ENCODE measurements at places on chromosomes 3 and 15.

DNA sequence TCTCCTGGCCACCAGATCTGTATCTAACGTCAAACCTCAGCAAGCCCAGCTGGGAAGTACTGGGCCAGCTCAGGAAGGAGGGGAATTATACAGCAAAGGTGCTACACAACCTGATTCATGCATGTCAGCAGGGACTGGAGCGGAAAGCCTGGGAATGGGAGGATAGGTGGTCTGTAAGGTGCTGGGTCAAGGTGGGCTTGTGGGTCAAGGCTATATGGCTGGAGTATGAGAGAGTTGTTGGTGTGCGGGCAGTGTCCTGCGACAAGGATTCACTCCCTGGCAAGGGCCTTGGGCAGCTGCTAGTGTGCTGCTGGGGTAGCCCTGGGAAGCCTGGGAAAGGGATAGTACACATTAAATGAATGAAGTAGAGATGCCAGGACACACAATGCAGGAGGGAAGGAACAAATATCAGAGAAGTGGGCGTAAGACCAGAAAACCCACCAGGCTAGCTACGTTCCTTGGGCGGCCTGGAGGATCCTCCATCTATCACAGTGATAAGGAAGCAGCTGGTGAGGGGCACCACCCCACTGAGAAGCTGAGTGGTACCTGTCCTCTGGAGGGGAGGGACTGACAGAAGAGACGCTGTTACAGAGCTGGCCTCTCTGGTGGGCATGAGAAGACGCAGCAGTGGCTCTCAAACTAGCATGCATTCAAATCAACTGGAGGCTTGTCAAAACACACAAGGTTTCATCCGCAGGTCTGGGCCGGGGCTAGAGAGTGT, 8.5 kb upstream of the SYNM start:
- DNase-seq: no peak

GRCh38 chr3:61058836-61059235, 192.4 kb downstream of the FHIT start:
- no peak for DNase-seq

DNA sequence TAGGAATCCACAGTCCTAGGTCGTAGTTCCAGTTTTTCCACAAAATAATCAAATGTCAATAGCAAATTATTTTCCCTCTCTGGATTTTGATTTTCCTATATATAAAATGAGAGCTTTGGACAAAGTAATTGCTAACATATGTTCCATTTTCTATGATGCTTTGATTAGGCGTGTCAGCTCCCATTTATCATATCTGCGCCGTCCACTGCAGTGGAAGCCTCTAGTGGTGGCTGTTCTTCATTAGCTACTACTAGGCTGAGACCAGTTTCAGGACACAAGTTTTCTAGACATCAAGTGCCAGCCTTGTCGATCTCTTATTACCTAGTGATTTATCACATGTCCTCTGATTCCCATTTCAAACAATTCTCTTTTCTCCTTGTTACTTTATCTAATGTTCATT, 271.5 kb downstream of the TUSC7 start:
- DNase-seq: no peak

GRCh38 chr3:63142681-63143080, 135.4 kb upstream of the SYNPR start:
- DNase-seq: no peak

- no peak for DNase-seq
These were observed 947.1 kb downstream of the FHIT start for GRCh38 chr3:60304112-60304511.

- no peak for DNase-seq
These were observed 952.2 kb downstream of the TUSC7 start for GRCh38 chr3:117661818-117662095.

DNA sequence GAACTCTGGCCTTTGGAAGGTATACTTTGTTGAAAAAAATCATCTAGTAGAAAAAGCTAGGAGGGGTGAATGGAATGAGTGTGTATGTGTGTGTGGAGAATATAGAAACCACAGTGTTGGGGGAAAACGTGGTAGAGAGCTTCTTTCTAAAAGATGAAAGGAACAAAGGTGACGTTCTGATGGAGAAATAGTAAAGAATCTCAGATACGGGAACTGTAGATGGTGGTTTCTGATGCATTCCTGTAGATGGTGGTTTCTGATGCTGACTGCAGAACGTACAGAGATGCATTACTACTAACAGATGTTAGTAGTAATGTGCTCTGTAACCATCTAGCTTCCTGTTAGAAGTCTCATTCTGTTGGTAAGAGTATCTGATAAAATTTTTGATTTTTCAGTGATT, 60.2 kb downstream of the VPS8 start:
- DNase-seq: no peak

DNA sequence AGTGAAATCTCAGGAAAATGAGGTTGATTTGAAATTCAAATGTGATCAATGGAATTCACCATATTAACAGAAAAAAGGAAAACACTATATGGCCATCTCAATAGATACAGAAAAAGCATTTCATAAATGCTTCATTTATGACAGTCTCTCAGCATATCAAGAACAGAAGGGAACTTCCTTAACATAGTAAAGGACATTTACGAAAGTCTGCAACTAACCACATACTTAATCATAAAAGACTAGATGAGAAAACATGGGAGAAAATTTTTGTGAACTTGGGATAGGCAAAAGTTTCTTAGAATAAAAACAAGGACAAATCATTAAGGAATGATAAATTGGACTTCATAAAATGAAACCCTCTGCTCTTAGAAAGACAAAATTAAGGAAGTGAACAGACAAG, 24.7 kb upstream of the TIPARP start:
- DNase-seq: no peak

DNA sequence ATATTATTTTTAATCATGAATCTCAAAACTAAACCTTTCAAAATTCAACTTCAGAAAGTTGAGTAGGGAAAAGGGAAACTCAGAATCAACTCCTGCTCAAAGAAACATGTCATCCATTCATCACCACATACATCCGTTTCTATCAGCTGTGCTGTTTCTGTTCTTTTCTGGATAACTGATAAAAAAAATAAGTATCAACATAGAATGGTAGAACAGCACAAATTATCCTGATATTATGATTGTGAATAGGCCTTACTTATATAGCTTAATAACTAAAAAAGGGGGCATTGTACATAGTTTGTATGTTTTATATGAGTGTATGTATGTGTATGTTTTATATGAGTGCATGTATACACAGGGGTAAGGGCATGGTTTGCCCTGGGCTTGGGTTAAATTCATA, 3.1 kb downstream of the TM4SF1 start:
- DNase-seq: no peak

GRCh38 chr15:35852818-35853624, 307.1 kb upstream of the DPH6 start:
- DNase-seq: no peak

GRCh38 chr3:66860771-66861170, 137.3 kb upstream of the KBTBD8 start:
- no peak for DNase-seq

DNA sequence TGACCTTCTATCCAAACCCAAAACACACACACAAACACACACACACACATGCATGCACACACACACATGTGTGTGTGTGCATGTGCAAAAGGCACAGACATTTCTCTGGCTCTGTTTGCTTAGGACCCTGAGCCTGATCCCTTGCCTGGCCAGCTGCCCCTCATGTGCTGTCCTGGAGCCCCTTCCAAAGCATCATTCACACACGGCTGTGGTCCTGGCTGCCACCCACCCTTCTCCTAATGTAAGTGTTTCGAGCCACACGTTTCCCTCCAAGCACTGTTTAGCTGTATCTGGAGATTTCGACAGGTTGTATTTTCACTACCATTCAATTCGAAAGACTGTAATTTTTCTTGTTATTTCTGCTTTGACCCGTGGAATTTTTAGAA, 45.8 kb upstream of the KLF13 start:
- no peak for DNase-seq

- no peak for DNase-seq
These were observed 27.1 kb downstream of the DNAJC13 start for GRCh38 chr3:132444383-132444782.

DNA sequence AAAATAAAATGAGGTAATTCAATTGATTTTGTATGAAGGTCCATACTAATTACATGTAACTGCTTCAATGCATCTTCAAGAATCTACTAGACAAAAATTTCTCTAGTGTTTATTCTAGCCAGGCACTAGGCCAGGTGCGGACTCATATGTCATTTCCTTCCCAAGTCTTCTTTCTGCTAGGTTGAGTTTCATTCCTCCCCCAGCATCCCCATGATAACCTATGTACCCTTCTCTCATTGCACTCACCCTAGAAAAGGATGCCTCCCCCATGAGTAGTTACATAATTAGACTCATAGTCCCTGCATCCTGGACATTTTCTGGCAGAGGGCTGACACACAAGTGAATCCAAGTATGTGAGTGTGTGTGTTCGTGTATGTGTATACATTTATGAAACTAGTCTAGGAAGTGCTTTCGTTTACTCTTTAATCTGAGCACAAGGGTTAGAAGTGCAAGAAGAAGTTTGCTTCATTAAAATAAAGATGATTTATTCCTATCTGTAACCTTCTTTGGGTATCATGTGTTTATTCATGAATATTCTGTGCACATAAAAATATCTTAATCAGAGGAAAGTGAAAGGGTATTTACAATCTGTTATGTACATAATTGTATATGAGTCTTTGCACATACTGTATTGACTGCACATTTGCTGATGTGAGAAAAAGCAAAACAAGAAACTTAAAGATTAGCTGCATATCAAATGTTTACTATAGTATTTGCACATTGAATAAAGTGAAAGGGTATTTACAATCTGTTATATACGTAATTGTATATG, 585.6 kb upstream of the ZNF717 start:
- no peak for DNase-seq

GRCh38 chr3:191260431-191261303, 61.6 kb downstream of the OSTN start:
- DNase-seq: no peak

DNA sequence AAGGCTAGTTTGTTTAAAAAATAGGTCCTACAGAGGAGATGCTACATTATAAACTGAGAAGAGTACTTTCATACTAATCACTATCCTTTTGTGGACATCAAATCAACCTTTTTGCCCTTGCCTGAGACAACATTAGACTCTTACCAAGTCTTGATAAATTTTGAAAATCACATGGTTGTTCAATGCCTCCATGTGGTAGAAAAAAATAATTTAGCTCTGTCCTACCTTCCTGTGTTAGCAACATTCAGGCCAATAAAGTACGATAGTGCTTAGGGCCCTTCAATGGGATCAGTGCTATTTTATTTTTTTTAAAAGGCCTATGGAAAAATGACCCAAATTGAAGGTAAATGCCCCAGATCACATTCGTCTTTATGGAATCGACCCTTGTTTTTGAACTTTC, 5.0 kb upstream of the UBE2E1 start:
- no peak for DNase-seq

DNA sequence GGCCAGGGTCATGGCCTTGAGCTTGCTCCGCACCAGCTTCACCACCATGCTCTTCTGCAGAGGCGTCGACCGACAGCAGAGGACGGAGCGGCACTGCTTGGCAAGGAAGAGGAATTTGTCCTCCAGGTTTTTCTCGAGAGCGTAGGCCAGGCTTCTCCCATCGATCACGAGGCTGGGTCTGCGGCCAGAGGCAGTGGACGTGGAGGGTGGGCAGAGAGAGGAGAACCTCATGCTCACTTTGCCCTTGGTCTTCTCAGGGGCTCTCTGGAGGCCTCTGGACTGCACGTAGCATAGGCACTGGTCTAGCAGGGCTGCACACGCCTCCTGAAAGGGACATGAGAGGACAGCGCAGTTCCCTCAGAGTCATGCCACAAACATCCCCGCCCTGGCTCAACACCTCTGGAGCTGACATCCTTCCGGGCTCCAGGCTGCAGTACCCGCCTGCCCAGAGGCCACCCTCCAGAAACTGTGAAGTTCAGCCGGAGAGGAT, 168.3 kb downstream of the ATP10A start:
- DNase-seq: no peak

DNA sequence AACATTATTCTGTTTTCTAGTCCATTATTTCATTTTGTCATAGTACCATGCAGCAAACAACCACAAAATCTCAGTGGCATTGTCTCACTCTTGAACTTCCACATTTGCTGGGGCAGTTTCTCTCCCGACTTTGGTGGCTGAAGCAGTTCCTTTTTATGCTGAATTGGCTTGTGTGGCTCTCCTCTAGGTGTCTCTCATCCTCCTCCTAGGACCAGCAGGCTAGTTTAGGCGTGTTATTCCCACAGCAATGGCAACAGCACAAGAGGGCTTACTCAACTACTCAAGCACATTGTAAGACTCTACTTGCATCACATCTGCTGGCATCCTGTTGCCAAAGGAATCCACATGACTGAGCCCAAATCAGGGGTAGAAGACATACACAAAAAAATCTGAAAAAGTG, 201.8 kb upstream of the KCNH8 start:
- DNase-seq: peak; percentile 4

GRCh38 chr3:104126463-104126862, 1240.2 kb upstream of the ALCAM start:
- no peak for DNase-seq

DNA sequence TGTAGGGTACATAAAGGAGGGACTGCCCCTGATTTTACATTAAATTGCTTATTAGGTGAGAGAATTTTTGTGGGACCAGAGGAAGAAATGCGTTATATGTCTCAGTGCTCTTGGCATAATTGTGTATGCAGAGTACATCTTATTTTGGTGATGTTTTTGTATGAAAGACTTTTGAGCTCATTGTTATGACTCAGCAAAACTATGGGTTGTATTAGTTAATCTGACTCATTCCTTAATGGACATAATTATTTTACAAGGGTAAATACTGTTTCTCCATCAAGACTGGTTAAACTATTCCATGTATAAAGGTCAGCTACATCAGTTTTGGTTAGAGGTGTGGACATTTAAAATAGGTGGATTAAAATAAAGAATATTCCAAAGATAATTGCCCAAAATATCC, 156.8 kb downstream of the ALCAM start:
- DNase-seq: no peak

DNA sequence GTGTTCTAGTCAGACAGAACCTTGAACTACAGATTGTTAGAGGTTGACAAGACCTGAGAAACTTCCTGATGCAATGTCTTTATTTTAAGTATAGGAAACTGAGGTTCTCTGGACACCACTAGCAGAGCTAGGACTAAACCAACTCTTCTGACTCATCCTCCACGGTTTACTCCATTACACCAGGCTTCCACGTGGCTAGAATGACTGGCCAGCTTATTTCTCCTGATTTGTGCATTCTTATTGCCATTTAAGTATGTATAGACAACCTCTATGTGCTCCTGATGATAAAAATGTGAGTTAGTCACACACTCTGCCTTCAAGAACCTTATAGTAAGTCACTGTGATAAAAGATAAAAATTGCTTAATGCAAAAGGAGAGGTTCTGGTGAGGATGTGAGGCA, 182.7 kb downstream of the MEX3B start:
- no peak for DNase-seq

DNA sequence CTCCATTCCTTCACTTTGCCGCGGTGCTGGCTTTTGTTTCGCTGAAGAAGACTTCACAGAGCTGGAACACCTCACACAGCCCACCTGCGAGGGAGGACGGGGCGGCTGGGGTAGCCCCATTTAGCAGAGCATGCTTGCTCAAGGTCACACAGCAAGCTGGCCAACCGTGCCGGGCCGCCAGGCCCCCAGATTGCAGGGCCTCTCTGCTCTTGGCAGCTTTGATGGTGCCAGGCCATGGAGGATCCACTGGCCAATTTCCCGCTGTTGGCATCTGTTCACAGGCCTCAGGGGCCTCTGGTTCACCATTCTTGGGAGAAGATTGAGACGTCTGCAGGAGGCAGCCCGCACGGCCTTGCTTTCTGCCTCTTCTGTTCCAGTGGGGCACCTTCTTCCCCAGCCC, 77.9 kb upstream of the LINGO1 start:
- no peak for DNase-seq

- DNase-seq: no peak
These were observed 19.5 kb downstream of the ZXDC start for GRCh38 chr3:126456211-126456610.

Measured in KG1 (cell line).